ENCODE measurements at places on chromosomes 11 and 22.

- no peak for DNase-seq
Observed at GRCh38 chr11:34185926-34186841, 80.8 kb downstream of the NAT10 start.

- no peak for DNase-seq
Observed at GRCh38 chr11:20156876-20157613, 3.2 kb downstream of the DBX1 start.

GRCh38 chr22:17733466-17733865 is 40.8 kb downstream of the BID start:
- no peak for DNase-seq

DNA sequence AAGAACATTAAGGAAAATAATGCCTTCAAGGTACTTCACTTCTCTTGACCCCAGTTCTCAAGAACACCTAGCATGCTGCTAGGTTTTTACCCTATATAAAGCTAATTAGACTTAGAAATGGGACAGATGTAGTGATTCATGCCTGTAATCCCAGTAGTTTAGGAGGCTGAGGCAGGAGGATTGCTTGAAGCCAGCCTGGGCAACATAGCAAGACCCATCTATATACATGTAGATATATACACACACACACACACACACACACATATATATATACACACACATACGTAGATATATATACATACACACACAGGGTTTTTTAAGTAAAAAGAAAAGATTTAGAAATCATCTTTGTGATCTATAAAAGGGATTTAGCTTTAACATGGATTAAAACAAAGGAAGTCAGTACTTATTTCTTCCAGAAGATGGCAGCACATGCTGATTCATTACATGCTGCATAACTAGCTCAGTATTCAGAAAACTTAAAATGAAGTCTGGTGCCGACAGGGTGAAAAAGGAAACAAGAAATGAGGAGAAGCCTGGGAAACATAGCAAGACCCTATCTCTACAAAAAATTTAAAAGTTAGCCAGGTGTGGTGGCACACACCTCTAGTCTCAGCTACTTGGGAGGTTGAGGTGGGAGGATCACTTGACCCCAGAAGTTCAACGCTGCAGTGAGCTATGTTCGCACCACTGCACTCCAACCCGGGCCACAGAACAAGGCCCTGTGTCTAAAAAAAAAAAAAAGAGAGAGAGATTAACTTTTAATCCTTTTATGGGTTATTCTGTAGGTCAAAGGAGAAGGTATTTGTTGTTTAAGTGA is 28.5 kb upstream of the RBX1 start:
- DNase-seq = peak; percentile 40

All from urothelium cell line (cell line).